ENCODE measurements at places on chromosomes 11 and 22.
A peak's percentile ranks its signal among the peaks of the same experiment; 100 is the strongest.

DNA sequence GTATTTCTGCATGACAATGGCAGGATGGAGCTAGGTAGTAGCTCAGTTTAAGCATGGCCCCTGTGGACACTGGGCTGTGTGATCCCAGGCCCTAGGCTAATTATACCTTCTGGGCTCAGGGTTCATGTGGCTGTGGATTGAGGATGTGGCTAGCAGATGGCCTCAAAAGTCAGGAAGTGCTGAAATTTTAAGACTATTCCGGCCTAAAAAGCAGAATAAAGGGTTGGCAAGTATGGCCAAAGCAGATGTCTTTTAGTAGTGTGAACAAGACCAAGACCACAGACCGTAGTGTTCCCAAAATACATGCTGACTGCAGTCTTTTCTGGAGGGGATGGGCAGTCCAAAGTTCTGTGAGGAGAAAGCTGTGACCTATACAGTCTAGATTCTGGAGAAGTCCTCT lies 115.7 kb upstream of the RAG2 start:
- DNase-seq, result no peak

- DNase-seq, result no peak
Observed at GRCh38 chr11:125768336-125769046, 10.1 kb downstream of the PATE2 start.

DNA sequence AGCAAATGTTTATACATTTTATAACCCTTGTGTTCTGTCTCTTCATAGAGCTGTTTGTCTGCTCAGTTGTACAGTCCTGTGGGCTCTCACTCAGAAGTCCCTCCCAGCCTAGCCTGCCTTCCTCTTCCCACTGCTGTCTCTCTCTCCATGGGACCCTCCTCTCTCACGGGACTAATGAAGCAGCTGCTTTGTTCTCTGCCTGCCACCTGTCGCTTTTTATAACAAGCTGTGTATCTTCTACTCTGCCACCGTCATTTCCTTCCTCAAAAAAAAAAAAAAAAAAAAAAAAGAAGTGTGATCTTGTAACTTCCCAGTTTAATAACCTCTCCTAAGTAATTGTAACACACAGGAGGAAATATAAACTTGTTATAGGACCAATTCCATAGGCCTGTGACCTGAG lies 92.2 kb upstream of the ALKBH3 start:
- DNase-seq, result peak; percentile 28

DNA sequence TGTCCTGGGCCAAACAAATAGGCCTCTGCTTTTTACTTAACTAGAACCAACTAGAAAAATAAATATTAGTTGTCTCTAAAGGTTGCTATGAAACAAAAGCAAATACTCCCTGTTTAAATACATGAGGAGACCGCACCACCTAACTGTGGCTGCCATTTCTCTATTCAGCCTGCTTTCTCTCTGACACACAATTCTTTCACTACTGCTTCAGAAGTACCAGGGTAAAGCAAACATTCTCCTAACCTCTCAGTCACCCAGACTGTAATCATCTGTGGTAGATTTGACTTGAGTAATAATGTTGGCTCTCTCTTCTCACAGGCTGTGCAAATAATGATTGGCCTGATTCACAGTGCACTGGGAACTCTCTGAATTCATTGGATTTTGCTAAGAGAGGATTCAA lies 41.0 kb upstream of the MS4A8 start:
- DNase-seq, result peak; percentile 10

GRCh38 chr22:24697621-24698082 lies 76.9 kb downstream of the PIWIL3 start:
- DNase-seq, result no peak

- no peak for DNase-seq
Observed at GRCh38 chr11:3213659-3214419, 4.8 kb downstream of the MRGPRG start.

- DNase-seq, result peak; percentile 72
Observed at GRCh38 chr11:123111465-123111864, 49.5 kb upstream of the HSPA8 start.

DNA sequence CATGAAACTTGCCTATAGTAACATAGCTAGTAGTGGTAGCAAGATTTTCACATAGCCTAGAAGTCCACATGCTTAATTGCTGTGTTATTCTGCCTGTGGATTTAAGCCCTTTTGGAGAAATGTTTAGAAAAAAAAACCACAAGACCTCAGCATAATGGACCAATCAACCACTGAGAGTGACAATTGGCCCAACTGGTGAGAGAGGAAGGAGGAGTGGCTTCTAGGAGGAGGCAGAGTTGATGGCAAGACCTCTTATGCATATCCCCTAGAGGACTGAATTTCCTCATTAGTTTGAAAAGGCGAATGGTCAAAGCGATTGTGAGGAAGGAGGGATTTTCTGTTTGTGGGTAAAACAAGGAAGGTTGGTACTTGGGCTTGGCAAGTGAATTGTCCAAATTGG lies 30.6 kb downstream of the NNMT start:
- DNase-seq, result no peak

- DNase-seq, result no peak
Observed at GRCh38 chr11:83572581-83573496, 286.7 kb upstream of the CCDC90B start.

- peak; percentile 2 for DNase-seq
Observed at GRCh38 chr11:770642-771616, 6.4 kb downstream of the GATD1 start.

- peak; percentile 87 for DNase-seq
Observed at GRCh38 chr22:50270666-50271394, 650 bp upstream of the MAPK11 start.

DNA sequence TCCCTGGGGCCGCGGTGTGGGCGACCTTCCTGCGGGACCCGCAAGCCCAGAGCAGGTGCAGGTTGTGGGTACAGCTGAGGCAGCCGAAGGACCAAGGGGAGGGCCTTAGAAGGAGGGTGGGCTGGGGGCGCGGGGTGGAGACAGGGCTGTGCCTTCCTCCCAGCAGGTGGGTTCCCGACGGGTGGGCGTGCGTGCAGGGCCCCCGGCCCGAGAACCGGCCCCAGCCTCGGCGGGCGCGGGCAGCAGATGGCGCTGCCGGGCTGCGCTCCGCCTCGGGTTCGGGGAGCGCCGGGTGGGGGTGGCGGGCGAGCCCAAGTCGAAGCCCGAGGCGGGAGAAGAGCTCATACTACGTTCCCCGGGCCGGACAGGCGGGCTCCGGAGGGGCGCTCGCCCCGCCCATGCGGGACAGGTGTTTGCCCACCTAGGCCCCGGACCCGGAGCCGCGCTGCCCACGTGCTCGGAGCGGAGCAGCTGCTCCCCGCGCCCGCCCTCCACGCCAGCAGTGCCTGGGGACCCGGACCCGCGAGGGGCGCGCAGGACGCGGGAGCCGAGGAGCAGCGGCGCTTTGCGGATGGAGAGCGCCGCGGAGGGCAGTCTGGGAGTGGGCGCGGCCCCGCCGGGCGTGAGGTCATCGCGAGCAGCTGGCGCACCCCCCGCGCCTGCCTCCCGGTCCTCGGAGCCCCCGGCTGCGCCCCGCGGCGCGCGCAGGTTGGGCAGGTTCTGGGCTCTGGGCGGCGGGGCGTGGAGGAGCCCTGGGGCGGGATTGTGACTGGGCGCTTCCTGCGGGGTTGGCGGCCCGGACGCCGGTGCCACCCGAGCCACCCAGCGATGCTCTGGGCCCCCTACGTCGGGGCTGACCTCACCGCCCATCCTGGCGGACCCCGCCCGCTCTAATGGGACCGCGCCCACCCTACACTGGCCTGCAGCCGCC lies 25.3 kb downstream of the DUSP8 start:
- DNase-seq, result peak; percentile 86

DNA sequence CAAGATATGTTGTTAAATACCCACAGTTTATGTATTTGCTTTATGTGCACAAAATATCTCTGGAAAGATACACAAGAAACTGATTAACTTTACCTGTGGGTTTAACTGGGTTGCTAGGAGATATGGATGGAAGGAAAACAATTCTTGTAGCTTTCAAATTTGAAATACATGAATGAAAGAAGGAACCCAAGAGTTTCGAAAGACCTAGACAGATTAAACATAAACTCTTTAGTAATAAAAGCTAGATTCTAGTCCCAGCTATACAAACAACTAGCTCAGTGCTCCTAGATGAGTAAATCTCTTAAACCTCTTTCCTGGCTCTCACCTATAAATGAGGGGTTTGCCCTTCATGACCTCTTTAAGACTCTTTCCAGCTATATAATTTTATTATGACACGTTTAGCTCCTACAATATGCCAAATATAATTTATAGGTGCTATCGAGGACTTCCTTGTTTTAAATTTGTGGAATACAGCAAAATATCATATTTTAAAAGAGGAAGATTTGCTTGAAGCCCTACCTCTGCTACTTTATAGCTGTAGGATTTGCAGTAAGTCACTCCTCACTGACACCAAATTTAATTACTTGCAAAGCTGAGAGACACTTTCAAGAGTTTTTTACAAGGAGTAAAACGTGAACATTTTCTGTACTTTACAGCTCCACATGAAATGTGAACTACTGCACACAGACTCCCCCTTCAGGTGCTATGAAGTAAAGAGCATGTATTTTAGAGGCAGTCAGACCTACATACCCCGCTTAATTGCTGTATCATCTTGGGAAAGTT lies 50.7 kb downstream of the RRAS2 start:
- peak; percentile 67 for DNase-seq

DNA sequence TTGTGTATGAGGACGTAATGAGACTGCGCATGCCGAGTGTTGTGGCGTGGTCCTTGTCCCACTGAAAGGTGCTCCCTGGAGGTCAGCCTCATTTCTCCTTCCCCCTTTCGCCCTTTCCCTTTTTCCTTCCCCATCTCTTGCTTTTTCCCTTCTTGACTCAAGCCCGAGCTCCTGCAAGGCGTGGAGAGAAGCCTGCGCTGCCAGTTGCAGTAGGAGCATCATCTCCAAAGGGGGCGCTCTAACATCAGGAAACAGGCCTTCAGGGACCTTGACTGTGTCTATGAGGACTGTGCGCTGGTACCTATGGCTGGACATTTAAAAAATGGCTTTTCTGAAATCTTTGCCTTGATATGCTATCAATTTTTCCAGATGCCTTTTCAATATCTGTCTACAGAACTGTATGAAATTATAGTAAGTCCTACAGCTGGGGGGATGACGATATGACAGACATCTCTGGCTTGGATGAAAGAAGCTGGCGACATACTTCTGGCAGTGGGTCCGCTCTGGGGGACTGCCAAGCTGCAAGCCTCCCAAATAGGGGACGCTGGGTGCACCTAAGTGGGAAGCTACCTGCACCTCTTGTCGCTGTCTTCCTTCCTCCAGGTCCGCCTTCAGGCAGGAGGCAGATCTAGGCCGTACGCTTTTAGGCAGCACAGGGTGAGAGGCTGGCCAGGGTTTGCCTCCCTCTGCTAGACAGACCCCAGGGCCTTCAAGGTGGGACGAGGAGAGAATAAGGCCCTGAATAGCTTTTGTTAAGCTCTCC lies 96.5 kb downstream of the NXPE2 start:
- peak; percentile 86 for DNase-seq

DNA sequence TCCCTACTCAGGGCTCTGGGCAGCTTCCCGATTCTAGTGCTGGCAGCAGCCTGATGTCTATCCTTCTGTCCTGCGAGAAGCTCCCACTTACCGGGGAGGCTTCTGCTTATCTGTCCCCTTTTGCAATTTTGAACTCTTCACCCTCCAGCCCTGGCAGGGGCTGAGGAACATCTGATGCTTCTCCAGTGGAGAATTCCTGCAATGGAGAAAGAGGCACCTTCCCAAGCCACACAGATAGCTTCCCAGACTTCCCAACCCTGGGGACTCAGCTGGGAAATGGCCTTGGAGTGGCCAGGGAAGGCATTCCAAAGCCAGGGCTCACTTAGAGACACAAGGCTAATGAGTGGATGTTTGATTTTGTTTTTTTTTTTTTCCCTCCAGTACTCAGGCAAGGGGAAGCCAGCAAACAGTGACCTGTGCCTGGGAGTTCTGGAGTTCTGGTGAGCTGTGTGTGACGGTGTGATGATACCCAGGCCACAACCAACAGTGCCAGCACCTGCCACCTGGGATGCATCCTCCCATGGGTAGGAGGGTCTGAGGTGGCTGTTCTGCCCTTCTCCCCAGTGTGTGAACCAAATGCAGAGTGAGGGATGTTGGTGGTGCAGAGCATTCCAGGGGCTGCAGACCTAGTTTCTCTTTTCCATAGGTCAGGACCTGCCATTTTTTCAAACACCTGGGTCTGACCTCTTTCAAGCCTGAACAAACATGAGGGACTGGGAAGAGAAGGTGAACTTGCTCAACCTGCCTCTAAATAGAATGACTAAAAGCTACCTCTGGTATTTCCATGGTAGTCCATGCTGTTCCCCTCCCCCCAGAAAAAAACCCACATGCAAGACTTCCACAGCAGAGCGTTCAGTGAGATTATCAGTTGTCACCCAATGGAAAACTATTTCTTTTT lies 95.1 kb downstream of the CCDC81 start:
- no peak for DNase-seq

- no peak for DNase-seq
Observed at GRCh38 chr11:103550811-103551210, 441.6 kb downstream of the DYNC2H1 start.

- no peak for DNase-seq
Observed at GRCh38 chr11:95584589-95584988, 205.0 kb downstream of the FAM76B start.

DNA sequence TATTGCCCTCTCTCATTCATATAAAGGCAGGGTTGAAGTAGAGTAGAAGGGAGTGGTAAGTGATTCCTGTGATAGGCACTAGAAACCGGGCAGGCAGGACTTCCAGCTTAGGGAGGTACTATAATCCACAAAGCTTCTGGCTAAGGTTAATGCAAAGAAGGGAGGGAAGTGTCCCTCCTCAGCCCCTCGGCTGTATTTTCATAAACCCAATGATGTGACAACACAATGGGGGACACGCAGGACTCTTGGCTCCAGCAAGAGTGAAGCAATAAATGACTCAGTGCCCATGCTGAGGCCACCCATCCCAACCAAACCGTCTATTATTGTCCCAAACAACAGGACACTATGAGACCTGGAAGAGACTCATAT lies 90.7 kb downstream of the ETS1 start:
- no peak for DNase-seq
